Posterior cingulate gyrus (tissue), 11 donors: ENCODE measurements at places on chromosomes 7 and 10.
A peak's percentile ranks its signal among the peaks of the same experiment; 100 is the strongest.

- DNase-seq, result no peak
Observed at GRCh38 chr7:2894118-2894940, 50.2 kb upstream of the GNA12 start.

- DNase-seq, result no peak
Observed at GRCh38 chr10:108982159-108982558, 941.2 kb downstream of the XPNPEP1 start.

- no peak for DNase-seq
Observed at GRCh38 chr10:44043646-44044375, 341.1 kb downstream of the CXCL12 start.

GRCh38 chr7:127245002-127245401 lies 7.7 kb downstream of the GRM8 start:
- no peak for DNase-seq

DNA sequence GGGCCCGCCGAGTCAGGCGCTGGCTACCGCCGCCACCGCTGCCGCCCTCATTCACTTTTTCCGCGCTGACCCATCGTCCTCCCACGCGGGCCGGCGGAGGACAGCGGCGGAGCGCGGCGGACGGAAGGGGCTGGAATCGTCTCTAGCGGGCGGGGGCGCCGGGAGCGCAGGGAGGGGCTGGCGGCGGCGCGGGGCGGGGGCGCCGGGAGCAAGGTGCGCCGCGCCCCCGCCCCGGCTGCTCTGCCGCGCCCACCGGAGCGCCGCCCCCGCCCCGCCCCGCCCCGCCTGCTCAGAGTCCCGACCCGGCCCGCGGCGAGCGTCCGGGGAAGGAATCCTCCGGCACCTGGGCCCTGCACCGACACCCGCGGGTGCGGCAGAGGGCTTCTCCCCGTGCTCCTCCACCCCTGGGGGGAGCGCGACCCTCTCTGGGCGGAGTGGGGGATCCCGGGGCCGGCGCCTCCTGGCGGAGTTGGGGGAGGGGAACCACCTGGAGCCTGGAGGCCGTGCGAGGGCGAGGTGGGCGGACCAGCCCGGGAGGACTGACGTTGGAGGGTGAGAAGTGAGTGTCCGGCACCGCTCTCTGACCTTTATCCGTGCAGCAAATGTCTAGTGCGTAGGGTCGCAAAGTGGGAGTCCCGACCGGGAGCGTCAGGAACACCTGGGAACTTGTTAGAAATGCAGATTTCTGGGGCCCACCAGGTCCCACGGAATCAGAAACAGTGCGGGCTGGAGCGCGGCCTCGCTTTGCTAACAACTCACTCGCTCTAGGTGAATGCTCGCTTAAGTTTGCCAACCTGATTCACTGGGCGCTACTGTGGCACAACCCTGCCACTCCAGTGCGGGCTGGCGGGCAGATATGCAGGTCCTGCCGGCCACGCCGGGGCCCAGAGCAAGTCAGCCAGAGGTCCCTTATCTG lies at the start of gene COBL:
Gene COBL (minus strand): TSS at position 144 of the 916 bp plus-strand sequence. CDS start 176 bp downstream, outside the sequence.
- DNase-seq, result peak; percentile 87

DNA sequence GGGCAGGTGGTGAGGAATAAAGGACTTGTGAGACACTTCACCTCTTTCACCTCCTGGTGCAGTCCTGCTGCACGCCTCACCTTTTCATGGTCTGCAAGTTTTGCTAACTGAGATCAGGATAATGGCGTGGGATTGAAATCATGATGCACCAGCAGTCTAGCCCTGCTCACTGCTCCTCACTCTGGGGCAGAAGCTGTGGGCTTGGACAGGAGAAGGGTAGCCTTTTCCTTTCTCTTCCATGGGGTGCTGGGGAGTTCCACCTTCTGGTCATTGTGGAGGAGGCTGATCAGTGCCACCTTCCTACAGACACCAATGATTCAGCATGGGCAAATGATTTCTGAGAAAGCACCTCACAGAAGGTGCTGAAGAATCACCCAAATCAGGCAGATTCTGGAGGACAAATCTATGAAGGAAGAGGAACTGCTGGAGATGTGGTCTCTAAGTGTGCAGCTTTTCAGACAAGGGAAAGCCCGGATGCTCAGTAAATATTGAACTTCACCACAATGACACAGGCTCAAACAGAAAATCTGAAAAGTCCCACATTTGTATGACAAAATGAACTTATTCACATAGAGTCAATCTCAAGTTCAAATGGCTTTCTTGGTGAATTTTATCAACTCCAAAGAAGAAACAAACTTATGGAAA lies 19.7 kb downstream of the MBL2 start:
- DNase-seq, result no peak

GRCh38 chr7:89401690-89402089 lies 606.2 kb upstream of the TEX47 start:
- DNase-seq, result no peak
